ENCODE measurements at places on chromosomes 5 and 9. TPM values are rescaled to one million over a fixed set of nuclear protein-coding genes. Genes with fewer than 3 reads are reported as not detected.

GRCh38 chr5:17917465-17917864 is 283.2 kb downstream of the TAF11L14 start:
- no peak for DNase-seq

- DNase-seq, result no peak
Observed at GRCh38 chr5:109102096-109102690, 307.6 kb downstream of the PJA2 start.

DNA sequence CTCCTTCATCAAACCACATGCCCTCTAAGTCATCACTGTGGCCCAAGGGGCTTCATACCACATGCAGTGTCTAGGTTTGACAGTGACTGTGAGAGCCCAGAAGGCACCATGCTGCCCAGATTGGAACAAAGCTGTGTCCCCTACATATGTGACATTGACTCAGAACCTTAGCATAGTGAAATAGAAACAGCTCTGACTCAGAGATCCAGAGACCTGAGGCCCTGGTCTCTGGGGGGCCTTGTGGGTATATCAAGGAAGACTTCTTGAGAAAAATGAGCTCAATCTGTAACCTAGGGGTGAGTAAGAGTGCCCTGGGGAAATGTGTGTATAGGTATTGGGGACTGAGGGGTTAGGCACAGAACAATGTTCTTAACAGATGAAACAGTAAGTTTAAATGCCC is 7.1 kb upstream of the ENTREP1 start:
- DNase-seq, result no peak

ATG12 gene
- 16.2 TPM for total RNA-seq

WDR38 gene
- total RNA-seq, result not detected

Data from gastrocnemius medialis (tissue), 4 donors.